Effector memory CD8-positive, alpha-beta T cell (primary cell): ENCODE measurements at places on chromosomes 2 and 18.

GRCh38 chr18:78659748-78660147 lies 319.9 kb upstream of the SALL3 start:
- DNase-seq = peak; percentile 15

- no peak for DNase-seq
Measured at GRCh38 chr2:156892467-156893281, 364.8 kb upstream of the GALNT5 start.

- DNase-seq = no peak
Measured at GRCh38 chr18:54181856-54182602, 42.4 kb downstream of the MBD2 start.

DNA sequence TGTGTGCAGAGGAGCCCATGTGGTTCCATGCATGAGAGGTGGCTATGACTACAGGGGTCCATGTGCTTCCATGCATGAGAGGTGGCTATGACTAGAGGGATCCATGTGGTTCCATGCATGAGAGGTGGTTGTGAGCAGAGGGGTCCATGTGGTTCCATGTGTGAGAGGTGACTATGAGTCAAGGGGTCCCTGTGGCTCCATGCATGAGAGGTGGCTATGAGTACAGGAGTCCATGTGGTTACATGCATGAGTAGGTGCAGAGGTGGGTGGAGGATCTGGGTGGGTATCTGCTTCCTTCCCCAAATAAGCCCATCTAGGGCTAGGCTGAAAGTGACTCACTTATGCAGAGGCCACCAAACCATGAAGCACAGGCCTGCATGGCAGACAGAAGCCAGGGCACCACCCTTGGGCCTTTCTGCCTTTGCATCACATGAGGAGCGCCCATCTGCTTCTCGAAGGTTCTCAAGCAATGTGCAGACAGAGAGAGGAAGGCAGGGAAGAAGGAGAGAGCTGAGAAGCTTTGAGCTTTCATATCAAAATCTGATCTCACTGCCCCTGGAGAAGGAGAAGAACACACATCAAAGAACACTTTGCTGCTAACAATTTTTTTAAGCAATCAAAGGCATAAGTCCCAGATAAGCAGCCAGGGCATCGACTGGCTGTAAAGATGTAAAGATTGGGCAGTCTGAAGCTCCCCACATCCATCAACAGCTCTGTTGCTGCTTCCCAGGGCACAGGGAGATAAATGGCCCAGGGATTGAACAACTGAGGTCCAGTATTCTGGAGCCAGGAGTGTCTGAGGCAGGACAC lies 137.6 kb downstream of the TNS1 start:
- no peak for DNase-seq

- no peak for DNase-seq
Measured at GRCh38 chr2:33929467-33929866, 330.4 kb upstream of the FAM98A start.

- no peak for DNase-seq
Measured at GRCh38 chr2:101433465-101433864, 41.4 kb downstream of the RFX8 start.

DNA sequence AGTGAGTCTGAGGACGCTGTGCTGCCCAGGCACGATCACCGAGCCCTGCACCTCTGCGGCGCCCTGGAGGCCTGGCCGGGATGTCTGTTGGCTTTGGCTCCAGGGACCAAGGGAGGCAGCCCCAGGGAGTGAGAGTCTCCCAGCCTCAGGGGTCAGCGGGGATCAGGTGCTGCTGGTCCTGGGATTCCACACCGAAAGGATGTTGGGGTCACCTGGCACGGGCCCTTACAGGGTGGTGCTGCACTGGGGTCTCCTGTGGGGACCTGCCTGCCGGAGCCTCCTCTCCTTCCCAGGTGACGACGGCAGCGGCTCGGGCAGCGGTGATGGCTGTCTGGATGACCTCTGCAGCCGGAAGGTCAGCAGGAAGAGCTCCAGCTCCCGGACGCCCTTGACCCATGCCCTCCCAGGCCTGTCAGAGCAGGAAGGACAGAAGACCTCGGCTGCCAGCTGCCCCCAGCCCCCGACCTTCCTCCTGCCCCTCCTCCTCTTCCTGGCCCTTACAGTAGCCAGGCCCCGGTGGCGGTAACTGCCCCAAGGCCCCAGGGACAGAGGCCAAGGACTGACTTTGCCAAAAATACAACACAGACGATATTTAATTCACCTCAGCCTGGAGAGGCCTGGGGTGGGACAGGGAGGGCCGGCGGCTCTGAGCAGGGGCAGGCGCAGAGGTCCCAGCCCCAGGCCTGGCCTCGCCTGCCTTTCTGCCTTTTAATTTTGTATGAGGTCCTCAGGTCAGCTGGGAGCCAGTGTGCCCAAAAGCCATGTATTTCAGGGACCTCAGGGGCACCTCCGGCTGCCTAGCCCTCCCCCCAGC lies 30.5 kb downstream of the GPC1 start:
- peak; percentile 0 for DNase-seq

DNA sequence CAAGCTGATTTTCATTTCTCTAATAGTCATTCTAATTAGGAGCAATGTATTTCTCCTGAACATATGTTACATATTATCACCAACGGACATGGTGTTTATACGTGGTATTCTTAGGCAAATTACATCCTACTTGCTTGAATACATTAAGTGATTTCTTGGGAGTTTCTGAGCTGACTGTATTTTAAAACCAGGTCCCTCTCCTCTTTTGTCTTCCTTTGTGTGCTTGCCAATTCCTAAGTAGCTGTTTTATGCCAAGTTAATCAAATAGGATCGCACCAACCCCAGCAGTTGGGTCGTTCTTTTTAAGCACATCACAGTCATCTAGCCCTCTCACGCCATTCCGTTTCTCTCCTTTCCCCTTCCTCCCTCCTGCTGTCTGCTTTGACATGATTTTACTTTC lies 75.4 kb upstream of the MAP2 start:
- DNase-seq = no peak

DNA sequence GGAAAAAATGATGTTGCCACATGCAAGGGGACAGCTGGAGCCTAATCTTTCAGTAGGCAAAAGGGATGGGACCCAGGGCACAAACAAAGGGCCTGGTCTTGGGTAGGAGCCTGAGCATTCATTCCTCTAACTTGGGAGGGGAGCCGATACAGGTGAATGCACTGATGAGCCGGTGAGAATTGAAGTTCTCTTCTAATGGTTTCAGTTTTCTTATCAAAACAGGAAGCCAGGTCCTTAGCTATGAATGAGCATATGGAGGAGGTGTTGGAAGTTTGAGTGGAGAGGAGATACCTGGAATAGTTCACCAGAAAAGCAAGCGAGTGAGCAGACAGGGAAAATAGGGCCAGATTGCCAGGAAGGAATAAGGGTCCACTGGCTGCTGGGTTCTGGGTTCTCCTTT lies 10.1 kb downstream of the DPP4 start:
- no peak for DNase-seq

DNA sequence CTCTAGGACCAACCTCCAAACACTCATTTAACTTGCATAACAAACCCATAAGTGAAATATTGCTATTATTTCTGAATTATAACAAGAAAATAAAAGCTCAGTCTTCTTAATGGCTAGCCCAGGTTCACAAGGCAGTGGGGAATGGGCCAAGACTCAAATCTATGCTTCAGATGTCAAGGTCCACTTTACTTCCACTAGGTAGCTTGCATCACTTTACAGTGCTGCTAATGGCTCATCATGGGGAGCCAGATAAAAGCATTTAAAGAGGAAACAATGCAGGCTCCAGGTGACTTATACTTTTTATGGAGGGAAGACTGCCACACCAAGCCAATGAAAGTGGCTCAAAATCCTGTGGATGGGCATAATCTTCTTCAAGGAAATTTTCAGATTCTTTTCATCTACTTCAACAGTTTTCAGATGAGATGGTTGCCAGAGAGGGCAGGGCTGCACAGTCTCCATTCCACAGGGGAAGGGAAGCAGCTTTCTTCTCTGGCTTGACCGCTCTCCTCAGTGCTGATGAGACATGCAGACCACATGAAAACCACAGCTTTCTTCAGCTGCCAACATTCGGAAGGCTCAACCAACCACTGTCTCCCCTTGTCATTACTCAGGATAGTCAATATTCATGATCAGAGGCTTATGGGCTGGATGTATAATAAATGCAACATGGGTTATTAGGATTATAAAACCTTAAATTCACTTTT lies 361.9 kb upstream of the MEX3C start:
- no peak for DNase-seq

DNA sequence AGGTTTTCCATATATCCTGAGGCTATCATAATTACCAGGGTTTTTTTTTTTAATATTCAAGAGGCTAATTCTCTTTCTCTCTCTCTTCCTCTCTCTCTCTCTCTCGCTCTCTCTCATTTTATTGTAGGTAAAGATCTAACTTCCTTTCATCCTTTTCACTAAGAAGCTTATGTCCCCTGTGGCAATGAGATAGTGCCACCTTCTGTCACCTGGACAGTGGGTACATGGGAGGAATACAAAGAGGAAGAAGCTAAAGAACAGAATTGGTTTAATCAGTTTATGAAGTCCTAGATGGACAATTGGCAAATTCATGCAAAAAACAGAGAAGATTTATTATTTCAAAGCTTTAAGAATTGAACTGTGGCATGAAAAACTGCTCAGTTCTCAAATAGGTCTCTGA lies 1582.3 kb upstream of the TMEFF2 start:
- no peak for DNase-seq

DNA sequence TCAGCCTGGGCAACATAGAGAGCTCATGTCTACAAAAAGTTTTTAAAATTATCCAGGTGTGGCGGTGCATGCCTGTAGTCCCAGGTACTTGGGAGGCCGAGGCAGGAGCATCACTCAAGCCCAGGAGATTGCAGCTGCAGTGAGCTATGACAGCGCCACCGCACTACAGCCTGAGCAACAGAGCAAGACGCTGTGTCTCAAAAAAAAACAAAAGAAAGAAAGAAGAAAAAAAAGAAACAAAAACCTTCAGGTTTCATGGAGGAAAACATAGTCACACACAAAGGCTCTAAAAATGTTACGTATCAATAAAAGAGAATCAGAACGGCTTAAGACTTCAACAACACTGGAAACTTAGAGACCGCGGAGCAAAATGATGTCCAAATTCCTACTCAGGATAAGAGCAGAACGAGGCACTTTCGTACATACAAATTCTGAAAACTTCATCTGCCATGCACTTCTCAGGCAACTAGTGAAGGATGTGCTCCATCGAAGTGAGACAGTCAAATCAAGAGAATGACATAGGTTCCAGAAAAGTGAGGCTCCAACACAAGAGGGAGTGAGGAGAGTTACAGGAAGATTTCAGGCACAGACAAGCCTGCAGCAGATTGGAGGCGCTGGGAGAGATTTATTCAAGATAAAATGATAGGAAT lies 4.4 kb downstream of the HDLBP start:
- DNase-seq = no peak

- DNase-seq = no peak
Measured at GRCh38 chr18:49319590-49319989, 140.9 kb downstream of the DYM start.

GRCh38 chr2:128237081-128237534 lies 81.6 kb downstream of the HS6ST1 start:
- no peak for DNase-seq

- no peak for DNase-seq
Measured at GRCh38 chr2:158659483-158659882, 135.6 kb upstream of the DAPL1 start.
